Stimulated activated CD4-positive, alpha-beta T cell treated with anti-CD3 and anti-CD28 coated beads, Interleukin-1b, Interleukin-23, amount 100 ng/mL, for 1 hour (primary cell): ENCODE measurements at places on chromosomes 12 and 14.
A peak's percentile ranks its signal among the peaks of the same experiment; 100 is the strongest.

GRCh38 chr14:74216671-74217070 lies 22.6 kb upstream of the VSX2 start:
- no peak for DNase-seq

DNA sequence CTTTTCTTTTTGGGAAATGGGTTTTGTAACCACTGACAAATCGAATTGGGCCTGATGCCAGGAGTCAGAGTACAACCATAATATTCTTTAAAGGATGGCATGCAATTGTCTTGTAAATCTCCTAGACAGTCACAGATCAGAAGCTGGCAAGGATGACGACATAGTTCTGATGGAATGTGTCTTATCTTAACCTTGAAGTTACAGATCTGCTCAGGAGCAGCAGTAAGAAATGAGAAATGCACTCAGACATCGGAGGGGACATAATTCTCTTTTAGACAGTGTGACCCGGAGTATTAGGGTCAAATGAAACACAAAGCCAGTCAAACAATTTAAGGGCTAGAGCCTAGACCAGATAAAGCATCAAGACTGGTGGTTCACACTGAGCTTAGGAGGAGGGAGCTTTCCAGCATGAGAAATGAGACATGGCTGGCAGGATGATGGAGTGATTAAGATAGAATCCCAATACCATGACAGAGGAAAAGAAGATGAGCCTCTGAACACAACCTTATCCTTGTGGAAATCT lies 17.5 kb downstream of the CBX5 start:
- no peak for DNase-seq

GRCh38 chr12:55930771-55931316 lies at the start of gene DGKA:
DGKA (plus strand) TSS chr12:55931162; CDS start chr12:55936504, 5,342 bp downstream.
- DNase-seq = no peak

DNA sequence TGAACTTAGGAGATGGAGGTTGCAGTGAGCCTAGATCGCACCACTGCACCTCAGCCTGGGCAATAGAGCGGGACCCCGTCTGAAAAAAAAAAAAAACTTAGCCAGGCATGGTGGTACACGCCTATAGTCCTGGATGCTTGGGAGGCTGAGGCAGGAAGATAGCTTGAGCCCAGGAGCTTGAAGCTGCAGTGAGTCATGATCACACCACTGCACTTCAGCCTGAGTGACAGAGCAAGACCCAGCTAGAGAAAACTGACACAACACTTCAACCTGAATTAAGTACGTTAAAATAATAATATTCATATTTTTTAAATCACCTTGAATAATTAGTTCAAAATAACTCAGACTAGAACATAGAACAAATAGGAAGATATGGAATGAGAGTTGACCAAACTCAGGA lies 5.7 kb upstream of the CATSPERB start:
- DNase-seq = no peak

DNA sequence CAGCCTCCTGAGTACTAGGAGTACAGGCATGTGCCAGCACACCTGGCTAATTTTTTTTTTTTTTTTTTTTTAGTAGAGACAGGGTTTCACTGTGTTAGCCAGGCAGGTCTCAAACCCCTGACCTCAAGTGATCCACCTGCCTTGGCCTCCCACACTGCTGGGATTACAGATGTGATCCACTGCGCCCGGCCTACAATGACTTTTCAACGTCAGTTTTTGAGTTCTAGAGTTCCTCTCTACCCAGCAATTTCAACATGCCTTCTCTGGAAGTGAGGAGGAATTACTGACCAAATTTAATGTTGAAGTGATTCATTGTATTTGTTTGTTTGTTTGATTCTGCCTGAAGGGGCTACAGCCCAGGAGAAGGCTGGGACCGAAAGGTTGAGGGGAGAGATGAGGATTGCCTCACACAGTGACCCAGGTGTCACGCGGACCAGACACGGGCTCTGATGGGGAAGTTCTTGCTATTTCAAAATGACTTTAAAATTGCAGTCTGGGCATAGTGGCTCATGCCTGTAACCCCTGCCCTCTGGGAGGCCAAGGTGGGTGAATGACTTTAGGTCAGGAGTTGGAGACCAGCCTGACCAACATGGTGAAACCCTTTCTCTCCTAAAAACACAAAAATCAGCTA lies 8.6 kb upstream of the DENR start:
- DNase-seq = no peak

- DNase-seq = no peak
Measured at GRCh38 chr12:5966486-5967095, 21.5 kb upstream of the ANO2 start.

DNA sequence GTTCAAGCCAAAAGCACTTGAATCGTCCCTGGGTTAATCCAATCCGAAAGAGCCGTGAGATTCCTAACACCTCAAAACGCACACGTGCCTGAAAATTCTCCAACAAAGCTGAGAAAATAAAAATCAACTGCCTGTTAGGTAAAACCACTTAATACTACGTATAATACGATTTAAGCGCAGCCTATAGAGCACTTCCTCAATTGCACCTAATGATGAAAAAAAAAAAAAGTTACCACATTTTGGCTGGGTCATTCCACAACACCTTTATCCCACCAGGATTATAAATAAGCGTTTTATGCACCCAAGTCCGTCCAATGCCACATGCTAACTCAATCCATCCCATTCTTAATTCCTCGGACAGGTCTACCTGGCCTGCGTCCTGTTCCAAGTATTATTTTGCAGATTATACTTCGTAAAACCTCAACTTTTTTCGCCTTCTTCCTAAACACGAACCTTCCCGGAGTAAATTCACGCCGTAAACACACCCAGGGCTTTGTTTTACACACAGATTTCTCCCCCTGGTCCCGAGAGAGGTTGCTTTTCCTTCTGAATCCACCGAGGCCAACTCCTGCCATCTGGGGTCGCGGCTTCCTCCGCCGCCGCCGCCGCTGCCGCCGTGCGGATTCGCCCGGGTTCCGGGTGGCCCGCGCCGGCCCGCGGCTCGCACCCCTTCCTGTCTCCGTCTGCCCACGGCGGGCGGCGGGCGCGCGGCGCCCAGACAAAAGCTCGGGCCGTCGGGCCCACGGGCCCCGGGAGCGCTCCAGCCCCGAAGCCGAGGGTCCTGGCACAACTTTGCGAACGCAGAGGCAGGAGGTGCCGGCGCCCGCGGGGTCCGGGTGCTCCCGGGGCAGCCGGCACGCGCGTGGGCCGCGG lies 66.2 kb downstream of the RNF34 start:
- DNase-seq = peak; percentile 13

GRCh38 chr14:60184905-60185555 lies 19.8 kb upstream of the DHRS7 start:
- DNase-seq = no peak

GRCh38 chr14:104103061-104103445 lies 17.6 kb downstream of the ASPG start:
- DNase-seq = no peak
